CD4-positive, alpha-beta T cell treated with Interferon alpha-2 for 1 hour (primary cell): ENCODE measurements at places on chromosomes 1 and 21.
A peak's percentile ranks its signal among the peaks of the same experiment; 100 is the strongest.

DNA sequence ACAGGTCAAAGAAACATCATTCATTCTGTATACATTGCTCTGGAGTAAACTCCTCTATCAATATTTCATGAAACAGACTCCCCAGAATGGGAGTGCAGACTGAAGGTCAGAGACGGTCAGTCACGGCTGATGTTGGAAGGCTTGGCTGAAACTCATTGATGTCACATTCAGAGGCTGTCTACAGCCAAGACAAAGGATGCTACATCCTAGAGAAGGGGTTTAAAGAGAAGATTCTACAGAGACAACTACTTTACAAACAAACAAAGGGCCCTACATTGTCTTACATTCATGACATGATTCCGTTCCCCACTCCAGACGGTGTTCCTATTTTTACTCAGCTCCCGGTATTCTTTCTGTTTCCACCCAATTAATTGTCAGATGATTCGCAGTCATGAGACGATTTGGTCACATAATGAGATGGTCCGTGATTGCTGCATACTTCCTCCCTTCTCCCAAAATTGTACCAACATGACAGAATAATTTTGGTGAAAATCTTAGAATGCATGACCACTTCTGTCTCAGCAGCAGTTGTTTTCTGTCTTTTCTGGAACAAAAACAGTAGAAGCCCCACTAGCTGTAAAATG, 73.8 kb upstream of the VAV3 start:
- DNase-seq = no peak

- no peak for DNase-seq
These were observed 36.3 kb upstream of the MAGOH start for GRCh38 chr1:53274541-53275185.

GRCh38 chr1:98110674-98111073, 189.8 kb upstream of the DPYD start:
- no peak for DNase-seq

DNA sequence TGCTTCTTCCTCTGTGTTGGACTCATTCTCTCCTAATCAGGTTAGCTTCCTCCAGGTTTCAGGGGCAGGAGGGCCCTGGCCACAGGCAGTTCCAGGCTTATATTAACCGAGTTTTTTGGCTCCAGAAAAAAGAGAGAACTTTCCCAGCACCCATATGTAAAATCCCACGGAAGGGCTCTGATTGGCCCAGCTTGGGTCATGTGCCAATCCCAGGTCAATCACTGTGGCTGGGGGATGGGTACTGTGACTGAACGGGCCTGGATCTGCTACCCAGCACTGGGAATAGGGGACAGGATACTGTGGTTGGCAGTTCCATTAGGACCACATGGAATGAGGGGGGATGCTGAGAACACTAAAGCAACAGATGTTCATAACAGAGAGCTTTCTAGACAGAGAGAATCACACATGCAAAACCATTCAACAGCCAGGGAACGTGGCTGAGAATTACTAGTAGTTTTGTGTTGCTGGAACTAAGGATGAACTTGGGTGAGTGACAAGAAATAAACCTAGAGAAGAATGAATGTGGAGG, 51.1 kb upstream of the NEK2 start:
- no peak for DNase-seq

DNA sequence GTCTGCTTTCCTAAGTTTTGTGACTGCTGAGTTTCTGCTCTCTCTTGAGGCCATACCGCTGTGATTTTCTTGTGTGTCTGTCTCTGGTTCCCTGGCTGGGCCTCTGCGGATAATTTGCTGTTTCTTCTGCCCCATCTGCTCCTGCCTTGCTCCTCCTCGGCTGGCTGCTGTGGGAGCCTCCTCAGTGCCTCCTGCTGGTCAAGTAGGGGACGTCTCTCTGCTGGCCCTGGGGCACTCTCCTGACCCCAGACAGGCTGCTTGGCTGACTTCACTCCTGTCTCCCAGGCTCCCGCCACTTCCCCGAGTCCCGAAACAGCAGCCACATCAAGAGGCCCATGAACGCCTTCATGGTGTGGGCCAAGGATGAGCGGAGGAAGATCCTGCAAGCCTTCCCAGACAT, 28.5 kb downstream of the ETNK2 start:
- peak; percentile 6 for DNase-seq

- DNase-seq = no peak
These were observed 4.9 kb upstream of the PTGFRN start for GRCh38 chr1:116904791-116905320.

- no peak for DNase-seq
These were observed 30.9 kb downstream of the GPR161 start for GRCh38 chr1:168105846-168106245.

DNA sequence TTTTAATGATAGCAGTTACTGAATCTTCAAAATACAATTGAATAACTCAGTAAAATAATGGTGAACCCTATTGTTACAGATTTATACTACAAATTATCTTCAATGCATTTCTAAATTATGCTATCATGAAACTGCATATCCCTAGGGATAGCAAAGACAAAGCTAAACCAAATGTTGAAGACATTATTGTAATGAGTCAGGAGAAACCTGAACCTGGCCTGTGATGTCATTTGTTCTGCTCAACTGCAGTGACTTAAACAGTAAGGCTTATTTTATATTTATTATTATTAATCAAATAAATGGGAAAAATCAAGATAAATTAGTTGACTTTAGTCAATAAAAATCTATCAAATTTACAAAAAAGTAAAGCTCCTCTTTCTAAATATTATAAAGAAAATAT, 100.3 kb downstream of the UCHL5 start:
- no peak for DNase-seq

DNA sequence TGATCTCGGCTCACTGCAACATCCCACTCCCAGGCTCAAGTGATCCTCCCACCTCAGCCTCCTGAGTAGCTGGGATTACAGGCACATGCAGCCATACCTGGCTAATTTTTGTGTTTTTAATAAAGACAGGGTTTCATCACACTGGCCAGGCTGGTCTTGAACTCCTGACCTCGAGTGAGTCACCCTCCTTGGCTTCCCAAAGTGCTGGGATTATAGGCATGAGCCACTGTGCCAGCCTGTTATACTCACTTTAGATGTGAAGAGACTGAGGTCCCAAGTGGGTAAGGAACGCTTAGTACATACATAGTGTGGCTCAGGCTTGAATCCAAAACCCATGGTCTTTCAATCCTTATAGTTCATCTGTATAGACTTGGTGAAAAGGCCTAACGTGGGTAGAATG, 63.7 kb upstream of the EPS8L3 start:
- no peak for DNase-seq

GRCh38 chr1:184257873-184258272, 129.0 kb upstream of the C1orf21 start:
- DNase-seq = no peak

- no peak for DNase-seq
These were observed 6.8 kb upstream of the TADA1 start for GRCh38 chr1:166882893-166883292.

GRCh38 chr1:187264995-187265602, 436.4 kb downstream of the PLA2G4A start:
- no peak for DNase-seq

DNA sequence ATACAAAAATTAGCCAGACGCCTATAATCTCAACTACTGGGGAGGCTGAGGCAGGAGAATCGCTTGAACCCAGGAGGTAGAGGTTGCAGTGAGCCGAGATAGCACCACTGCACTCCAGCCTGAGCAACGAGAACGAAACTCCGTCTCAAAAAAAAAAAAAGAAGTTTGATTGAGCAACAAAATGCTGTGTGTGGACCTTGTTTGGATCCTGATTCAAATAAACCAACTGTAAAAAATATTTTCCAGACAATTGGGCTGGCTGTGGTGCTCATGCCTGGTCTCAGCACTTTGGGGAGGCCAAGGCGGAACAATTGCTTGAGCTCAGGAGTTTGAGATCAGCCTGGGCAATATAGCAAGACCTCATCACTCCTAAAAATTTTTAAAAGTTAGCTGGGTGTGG, 16.8 kb downstream of the PTAFR start:
- DNase-seq = no peak

- no peak for DNase-seq
These were observed 77.7 kb downstream of the CYYR1 start for GRCh38 chr21:26495283-26495849.

- DNase-seq = no peak
These were observed 21.6 kb downstream of the ZNF684 start for GRCh38 chr1:40553017-40553416.

DNA sequence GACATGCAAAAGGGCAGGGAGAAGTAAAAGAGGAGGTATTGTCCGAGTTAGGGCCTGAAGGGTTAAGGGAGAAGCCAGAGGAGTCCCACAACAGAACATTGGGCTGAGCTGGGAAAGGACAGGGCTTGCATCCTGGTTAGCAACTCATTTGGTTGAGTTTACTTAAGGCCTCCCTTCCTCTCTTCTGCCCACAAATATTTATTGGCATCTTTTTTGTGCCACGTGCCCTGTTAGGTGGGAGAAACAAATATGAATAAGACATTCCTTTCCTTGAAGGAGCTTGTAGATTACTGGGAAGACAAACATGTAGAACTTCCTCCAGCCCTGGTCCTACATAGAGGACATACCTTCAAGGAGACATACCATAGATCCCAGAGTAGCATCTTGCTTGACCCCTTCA, 53.0 kb upstream of the PRELP start:
- DNase-seq = no peak

DNA sequence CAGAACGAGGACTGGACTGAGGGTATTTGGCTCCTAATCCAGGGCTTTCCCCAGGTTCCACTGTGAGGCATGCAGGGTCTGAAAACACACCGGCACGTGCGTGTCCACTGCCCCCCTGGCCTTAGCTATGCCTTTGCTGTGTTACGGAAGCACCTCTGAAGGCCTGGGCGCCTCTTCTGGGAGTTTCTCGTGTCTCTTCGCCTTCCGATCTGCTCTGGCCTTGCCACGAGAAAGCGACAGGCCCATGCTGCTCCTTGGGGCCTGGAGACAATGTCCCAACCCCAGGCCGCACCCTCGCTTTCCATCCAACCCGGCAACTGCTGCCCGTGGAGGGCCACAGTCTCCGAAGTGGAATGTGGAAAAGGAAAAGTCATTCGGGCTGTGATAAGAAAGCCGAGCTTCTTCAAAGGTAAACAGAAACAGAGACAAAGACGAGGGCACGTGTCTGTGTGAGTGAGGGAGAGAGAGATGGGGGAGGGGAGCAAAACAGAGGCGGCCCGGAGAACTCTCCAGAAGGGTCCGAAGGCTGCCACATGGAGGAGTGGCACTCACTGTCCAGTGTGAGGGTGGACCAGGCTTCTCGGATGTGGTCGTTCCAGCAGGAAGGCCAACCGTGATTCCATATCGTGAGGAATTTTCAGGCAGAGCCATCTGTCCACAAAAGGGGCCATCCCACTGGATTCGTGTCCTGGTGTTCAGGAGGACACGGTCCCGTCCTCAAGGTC, 3.4 kb upstream of the UMODL1 start:
- DNase-seq = no peak

DNA sequence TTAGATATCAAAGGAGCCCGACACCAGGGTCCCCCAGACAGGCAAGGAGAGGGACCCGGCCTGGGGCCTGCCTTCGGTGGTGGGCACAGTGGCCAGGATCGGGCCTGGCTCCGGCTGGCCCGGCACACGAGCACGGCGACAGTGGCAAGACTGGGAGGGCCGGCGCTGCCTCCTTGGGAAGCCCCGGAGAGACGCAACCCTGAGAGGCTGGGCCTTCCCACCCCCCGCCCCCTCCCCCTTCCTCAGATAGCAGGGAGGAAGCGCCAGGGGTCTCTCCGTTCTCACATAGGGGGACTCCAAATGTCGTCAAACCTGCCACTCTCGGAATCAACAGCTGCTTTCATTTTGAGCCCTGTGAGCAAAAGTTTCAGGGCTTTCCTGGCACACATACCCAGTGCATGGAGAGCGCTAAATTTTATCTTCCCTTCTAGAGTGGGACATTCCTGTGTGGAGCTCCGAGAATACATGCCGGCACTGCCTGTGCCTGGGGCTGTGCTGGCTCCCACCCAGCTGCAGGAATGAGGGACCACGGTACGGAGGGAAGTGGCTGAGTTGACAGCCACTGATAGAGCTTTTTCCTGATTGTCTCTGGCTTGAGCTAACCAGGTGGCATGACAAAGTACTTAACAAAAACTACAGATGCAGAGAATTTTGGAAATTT, 62.4 kb downstream of the CD247 start:
- peak; percentile 56 for DNase-seq

DNA sequence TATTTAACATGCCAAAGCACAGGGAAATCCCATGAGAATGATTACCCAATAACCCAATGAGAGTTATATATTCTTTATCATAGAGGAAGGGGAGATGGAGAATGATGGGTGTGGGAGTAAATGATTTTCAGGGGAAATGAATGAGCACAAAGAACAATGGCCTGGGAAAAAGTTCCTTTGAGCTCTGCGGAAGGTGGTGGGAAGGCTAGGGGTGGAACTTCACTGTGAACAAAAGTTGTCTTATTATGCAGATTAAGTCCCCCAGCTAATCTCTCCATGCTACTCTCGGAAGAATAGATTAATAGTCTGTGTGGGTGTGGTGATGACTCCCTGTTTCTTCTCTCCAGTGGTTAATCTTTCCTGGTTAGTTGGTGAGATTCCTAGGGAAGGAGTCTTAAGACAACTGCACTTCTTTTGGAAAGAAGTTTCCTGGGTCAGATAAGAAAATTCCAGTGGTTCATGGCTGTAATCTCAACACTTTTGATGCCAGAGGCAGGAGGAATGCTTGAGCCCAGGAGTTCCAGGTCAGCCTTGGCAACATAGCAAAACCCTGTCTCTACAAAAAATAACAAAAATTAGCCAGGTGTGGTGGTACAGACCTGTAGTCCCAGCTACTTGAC, 71.6 kb downstream of the DNTTIP2 start:
- DNase-seq = no peak

DNA sequence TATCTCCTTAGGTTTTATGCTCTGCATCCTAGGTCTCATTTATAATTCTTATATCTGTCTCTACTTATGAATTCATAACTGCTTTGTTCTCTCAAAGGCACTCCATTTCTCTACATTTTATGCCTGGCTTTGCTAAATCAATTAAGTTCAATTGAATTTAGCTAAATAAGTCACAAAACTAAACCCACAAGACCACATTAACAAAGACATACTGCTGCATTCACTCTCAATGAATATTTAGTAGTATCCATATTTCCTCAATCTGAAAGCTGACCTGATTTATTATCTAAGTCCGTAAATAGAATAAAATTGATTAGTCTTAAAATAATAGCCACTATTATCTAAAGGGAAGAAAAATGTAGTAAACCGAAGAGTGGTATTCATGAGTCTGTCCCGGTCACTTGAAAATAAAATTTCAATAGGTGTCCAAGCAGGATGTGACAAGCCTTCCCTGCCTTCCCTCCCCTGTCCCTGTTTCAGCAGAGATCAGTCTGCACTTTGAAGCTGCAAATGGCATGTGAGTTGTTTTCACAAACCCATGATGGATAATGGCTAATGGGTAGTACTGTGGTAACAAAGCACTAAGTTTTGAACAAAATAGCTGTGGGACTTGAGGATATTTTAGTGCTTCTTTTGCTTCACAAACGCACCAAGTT, 295.0 kb upstream of the NCAM2 start:
- DNase-seq = no peak

- DNase-seq = no peak
These were observed 217.3 kb downstream of the PTPRU start for GRCh38 chr1:29453502-29454240.
